ENCODE measurements at places on chromosomes 3 and 15.

DNA sequence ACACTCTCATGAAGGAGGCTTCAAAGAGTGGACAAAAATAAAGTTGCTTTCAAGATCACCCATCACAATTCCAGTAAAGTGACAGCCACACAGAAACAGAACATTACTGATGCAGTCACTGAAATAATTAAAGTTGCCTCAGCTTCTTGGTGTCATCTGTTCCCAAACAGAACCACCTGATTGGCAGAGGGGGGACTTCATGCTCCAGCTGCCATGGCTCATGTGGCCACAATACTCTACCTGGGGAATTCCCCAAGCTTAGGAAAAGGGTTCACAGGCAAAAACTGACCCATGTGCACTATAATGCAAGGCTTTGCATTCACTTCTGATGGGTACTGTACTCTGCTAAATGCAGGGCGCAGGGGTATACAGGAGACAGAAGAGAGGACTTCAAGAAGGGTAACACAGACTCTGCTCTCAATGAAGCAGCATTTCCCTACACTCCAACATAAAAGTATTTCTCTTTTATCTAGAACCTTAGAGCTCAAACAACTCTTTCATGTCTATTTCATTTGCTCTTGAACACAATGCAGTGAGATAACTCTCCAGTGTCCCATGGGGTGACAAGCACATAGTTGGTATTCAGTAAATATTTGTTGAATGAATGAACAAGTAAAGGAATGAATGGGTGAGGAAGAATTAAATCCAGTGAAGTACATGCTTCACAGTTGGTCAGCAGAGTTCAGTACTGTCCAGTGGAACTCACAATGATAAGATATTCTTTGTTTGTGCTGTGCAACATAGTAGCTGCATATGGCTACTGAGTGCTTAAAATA is 8.6 kb upstream of the CTNNB1 start:
- ATAC-seq = no peak

DNA sequence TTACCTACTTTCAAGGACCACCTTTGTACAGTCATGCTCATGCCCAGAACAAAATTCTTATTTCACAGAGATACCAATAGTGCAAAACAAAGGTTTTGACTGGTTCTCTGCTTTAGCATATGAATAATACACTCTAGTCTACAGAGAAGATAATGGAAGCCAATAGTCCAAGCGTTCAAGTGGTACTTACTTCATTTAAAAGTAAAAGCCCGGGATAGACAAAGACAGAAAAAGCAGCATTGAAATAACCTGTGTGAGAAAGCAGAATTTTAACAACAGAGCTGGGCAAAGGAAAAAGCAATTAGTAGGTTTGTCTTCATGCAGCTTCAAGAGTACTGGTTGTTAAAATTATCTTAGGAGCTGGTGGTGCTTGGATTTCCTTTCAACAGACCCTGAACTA is 848.3 kb downstream of the FHIT start:
- no peak for ATAC-seq

- no peak for ATAC-seq
Observed at GRCh38 chr3:55716044-55716443, 228.9 kb upstream of the WNT5A start.

DNA sequence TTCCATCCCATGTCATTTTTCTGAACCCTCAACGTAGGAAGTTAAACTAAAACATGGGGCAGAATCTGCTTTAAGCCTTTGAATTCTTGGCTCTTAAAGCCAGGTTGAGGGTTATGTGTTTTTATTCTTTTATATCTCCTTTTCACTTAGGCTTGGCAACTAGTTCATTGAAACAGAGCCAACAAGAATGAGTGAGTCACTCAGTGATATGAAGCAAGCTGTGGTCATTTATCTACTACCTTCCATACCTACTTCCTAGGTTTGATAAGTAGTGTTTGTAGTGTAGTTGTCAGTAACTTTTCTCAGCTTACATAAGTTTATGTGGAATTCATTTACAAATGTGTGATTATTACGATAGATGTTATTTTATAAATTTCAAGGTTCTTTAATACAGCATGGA is 67.4 kb downstream of the SNRPN start:
- no peak for ATAC-seq

Measured in gastroesophageal sphincter (tissue), 4 donors.